ENCODE measurements at places on chromosomes 5 and 9.

DNA sequence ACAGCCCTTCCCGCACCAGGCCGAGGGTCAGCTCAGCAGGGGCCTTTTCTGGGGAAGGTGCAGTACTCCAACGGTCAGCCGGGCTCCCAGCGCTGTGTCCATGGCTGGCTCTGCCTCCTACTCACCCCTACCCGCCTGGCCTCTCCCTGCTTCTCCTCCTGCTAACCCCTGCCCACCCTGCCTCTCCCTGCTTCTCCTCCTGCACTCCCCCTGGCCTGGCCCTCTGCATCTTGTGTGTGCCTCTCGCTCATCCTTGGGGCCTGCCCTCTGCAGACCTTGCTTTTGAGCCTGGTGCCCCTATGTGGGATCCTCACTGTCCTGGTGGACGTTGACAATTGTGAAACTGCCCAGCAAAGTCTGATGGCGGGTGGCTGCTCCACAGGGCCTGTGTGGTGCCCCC is 274.6 kb upstream of the IRX2 start:
- no peak overlapping the region for H3K27ac ChIP-seq
- H3K4me3 ChIP-seq: no peak overlapping the region
- H3K27me3 ChIP-seq: no peaks in the 10 kb centered on the region
- H3K36me3 ChIP-seq: no peaks in the 10 kb centered on the region
- DNase-seq: no peak
- no peaks in the 10 kb centered on the region for H3K4me1 ChIP-seq

DNA sequence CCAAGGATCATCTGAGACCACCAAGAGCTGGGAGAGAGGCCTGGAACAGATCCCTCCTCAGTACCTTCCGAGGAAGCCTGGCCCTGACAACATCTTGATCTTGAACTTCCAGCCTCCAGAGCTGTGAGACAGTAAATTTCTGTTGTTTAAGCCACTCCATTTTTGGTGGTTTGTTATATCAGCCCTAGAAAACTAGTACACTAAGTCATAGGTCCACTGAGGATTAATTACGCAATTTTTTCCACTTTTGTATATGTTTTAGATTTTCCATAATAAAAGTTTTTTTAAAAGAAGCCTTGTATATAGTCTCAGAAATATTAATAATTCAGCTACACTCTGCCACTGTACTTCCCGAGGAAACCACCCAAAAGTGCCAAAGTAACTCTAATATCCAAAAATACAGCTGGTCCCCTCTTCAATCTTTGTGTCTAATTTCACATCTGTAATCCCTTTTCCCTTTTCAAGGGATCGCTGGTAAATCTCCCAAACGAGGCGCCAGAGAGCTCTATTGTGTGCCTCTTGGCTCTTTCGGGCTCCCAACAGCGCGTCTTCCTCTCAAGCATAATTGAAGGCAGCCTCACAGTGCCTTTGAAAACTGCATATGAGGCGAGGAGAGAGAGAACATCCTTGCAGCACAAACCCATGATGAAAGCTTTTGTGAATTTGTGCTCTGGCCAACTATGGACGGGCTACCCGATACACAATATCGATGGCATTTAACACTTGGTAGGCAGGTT is 32.7 kb downstream of the PRUNE2 start:
- H3K36me3 ChIP-seq: no peaks in the 10 kb centered on the region
- H3K4me3 ChIP-seq: no peak overlapping the region
- no peaks in the 10 kb centered on the region for H3K27me3 ChIP-seq
- H3K27ac ChIP-seq: no peak overlapping the region
- no peaks in the 10 kb centered on the region for H3K4me1 ChIP-seq
- DNase-seq: no peak

GRCh38 chr5:53479590-53480415 is 626 bp upstream of the FST start:
- H3K4me1 ChIP-seq: no peaks in the 10 kb centered on the region
- peak overlapping the region; percentile 34 for H3K27ac ChIP-seq
- peaks cover 18% of the 10 kb centered on the region for H3K27me3 ChIP-seq
- H3K36me3 ChIP-seq: no peaks in the 10 kb centered on the region

DNA sequence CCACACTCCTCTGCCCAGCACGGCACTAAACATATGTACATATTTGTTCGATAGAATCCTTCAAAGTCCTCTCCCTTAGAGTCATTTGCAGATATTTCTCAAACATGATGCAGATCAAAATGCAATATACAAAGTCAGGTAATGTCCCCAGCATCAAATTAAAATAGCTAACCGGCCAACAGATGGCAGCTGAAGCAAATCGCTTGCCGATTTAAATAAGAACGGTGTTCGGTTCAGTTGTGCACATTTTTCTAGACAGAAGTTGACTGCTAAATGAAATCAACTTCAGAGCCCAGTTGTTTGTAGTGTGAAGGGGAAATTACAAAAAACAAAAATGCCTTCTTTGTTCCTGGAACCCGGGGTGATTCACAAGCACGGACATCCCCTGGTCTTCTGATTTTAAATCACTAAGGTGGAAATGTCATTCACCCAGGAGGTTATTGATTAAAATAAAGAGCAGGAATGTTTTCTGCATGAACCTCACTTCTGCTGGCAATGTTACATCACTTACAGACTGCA is 219.2 kb downstream of the EBF1 start:
- no peak overlapping the region for H3K27ac ChIP-seq
- no peak for DNase-seq
- no peaks in the 10 kb centered on the region for H3K27me3 ChIP-seq
- H3K36me3 ChIP-seq: no peaks in the 10 kb centered on the region
- H3K4me3 ChIP-seq: no peak overlapping the region

- H3K4me1 ChIP-seq: peaks cover 86% of the 10 kb centered on the region
- H3K27ac ChIP-seq: peak overlapping the region; percentile 94
Observed at GRCh38 chr5:140342287-140342686, 4.1 kb downstream of the HBEGF start.

DNA sequence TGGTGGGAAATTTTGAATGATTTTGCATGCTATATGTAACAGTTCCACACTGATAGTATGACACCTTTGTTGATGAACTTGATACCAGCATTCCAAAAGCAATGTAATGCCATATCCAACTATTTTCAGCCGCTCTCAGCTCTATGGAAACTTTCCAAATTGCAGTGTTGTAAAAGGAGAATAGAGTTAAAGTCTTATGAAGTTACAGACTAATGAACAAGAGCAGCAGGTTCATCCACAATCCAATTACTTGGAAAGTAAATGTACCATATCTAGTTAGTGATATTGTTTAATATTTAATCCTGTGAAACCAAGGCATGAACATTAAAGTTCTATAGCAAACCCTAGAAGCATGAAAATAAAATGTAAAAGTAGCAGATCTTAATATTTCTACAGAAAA is 418.2 kb downstream of the TUSC1 start:
- H3K4me1 ChIP-seq: no peaks in the 10 kb centered on the region
- no peaks in the 10 kb centered on the region for H3K36me3 ChIP-seq
- H3K27ac ChIP-seq: no peak overlapping the region
- no peak for DNase-seq

- peak; percentile 44 for DNase-seq
- peak overlapping the region; percentile 75 for H3K27ac ChIP-seq
- no peaks in the 10 kb centered on the region for H3K27me3 ChIP-seq
- no peaks in the 10 kb centered on the region for H3K36me3 ChIP-seq
- H3K4me1 ChIP-seq: peaks cover 19% of the 10 kb centered on the region
- peak overlapping the region; percentile 44 for H3K4me3 ChIP-seq
Observed at GRCh38 chr5:78908173-78909061, 76.7 kb downstream of the ARSB start.

- H3K36me3 ChIP-seq: peaks cover 54% of the 10 kb centered on the region
- H3K27me3 ChIP-seq: no peaks in the 10 kb centered on the region
- H3K4me3 ChIP-seq: no peak overlapping the region
- peaks cover 24% of the 10 kb centered on the region for H3K4me1 ChIP-seq
Observed at GRCh38 chr5:88761939-88762338, 121.0 kb downstream of the MEF2C start.

- no peaks in the 10 kb centered on the region for H3K27me3 ChIP-seq
- no peak overlapping the region for H3K27ac ChIP-seq
- DNase-seq: no peak
- H3K4me1 ChIP-seq: no peaks in the 10 kb centered on the region
- no peaks in the 10 kb centered on the region for H3K36me3 ChIP-seq
- H3K4me3 ChIP-seq: no peak overlapping the region
Observed at GRCh38 chr5:159650803-159651202, 265.5 kb upstream of the ADRA1B start.

DNA sequence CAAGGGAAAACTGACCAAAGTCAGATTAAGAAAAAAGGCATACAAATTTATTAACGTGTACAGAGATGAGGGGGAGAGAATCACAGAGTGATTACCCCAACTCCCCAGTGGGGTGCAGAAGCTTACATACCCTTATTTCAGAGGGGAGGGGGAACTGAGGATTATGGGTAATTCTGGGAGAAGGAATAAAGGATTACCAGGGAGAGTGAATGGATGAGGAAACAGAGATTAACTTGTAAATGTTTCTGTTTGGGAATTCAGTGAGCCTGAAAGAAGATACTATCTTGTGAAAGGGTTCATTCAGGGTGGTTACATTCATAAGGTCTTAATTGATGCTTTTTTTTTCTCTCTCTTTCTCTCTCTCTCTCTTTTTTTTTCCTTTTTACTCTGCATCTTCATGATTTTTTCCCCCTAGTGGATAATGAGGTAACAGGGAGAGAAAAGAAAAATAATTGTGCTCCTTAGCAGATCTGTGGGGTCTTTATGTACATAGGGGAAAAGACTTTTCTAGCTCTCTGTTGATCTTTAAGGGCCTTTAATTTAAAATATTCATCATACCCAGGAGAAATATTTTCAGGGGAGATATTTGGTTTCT is 49.4 kb downstream of the TARS1 start:
- H3K4me1 ChIP-seq: no peaks in the 10 kb centered on the region
- no peaks in the 10 kb centered on the region for H3K27me3 ChIP-seq
- no peak overlapping the region for H3K27ac ChIP-seq

GRCh38 chr5:118548761-118549720 is 439.3 kb downstream of the DTWD2 start:
- no peaks in the 10 kb centered on the region for H3K4me1 ChIP-seq
- H3K27ac ChIP-seq: no peak overlapping the region
- no peaks in the 10 kb centered on the region for H3K27me3 ChIP-seq
- H3K36me3 ChIP-seq: no peaks in the 10 kb centered on the region

- H3K27me3 ChIP-seq: no peaks in the 10 kb centered on the region
- DNase-seq: peak; percentile 36
- H3K4me3 ChIP-seq: no peak overlapping the region
- H3K4me1 ChIP-seq: no peaks in the 10 kb centered on the region
- no peak overlapping the region for H3K27ac ChIP-seq
Observed at GRCh38 chr5:173664154-173664526, 47.7 kb upstream of the BOD1 start.

DNA sequence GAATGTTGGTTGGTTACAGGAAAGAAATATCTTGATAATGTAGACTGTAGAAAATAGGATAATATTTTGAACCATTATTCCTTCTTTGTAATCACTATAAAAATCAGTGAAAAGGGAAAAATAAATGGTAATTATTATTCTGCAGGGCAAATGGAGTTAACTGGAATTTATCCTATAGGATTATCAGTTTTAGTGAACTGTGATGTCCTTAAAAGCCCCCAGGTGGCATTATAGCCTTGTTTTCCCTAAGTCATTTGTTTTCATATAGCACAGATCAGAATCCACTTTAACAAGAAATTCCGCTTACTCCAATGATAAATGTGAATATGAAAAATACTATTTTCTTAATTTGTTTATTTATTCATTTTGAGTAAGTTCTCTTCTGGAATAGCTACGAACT is 26.2 kb upstream of the WDR41 start:
- no peaks in the 10 kb centered on the region for H3K36me3 ChIP-seq
- H3K27ac ChIP-seq: no peak overlapping the region
- H3K4me1 ChIP-seq: no peaks in the 10 kb centered on the region
- DNase-seq: no peak
- no peak overlapping the region for H3K4me3 ChIP-seq
